CD4-positive, alpha-beta T cell treated with Interleukin-15 for 1 hour (primary cell): ENCODE measurements at places on chromosomes 13 and 19.

- DNase-seq: no peak
Observed at GRCh38 chr19:1284979-1285736, 515 bp upstream of the EFNA2 start.

GRCh38 chr13:50033725-50034124, 18.5 kb downstream of the KCNRG start:
- DNase-seq: no peak

- no peak for DNase-seq
Observed at GRCh38 chr13:78383899-78384298, 219.5 kb downstream of the POU4F1 start.

- no peak for DNase-seq
Observed at GRCh38 chr13:106941779-106942178, 373.8 kb upstream of the ARGLU1 start.

DNA sequence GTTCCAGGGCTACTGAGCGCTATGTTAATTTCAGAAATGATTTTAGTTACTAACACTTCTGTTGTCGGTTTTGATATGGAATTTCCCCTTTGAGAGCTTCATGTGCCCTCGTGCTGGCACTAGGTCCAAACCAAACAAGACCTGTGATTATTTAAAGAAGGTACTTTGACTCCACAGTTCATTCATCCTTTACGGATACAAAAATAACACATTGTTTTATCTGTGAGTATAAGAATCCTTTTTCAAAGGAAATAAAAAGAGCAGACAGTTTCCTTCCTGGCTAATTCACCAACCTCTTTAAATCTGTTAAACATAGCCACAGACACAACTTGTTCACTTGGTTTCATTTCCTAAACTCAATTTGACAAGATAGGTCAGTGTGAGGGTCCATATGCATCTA, 141.2 kb downstream of the FLT1 start:
- DNase-seq: no peak

DNA sequence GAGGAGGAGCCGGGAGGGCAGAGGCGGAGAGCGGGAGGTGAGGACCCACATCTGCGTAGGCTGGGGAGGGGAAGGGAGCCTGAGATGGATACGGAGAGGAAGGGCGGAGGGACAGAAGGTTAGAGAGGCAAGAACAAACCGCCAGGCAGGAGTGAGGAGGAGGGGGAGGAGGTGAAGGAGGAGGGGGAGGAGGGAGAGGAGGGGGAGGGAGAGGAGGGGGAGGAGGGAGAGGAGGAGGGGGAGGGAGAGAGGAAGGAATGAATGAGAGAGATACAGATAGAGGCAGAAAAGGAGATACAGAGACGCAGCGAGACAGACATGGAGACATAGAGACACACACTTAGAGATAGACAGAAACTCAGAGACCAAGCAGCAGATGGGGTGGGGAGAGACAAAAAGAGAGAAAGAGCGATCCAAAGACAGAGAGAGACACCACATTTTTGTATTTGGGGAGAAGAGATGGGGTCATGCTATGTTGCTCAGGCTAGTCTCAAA, 782 bp upstream of the CA11 start:
- no peak for DNase-seq

GRCh38 chr13:21336609-21337349, 122.3 kb downstream of the ZDHHC20 start:
- no peak for DNase-seq
